Lung (tissue), 17 donors: ENCODE measurements at places on chromosomes 12 and 14.

DNA sequence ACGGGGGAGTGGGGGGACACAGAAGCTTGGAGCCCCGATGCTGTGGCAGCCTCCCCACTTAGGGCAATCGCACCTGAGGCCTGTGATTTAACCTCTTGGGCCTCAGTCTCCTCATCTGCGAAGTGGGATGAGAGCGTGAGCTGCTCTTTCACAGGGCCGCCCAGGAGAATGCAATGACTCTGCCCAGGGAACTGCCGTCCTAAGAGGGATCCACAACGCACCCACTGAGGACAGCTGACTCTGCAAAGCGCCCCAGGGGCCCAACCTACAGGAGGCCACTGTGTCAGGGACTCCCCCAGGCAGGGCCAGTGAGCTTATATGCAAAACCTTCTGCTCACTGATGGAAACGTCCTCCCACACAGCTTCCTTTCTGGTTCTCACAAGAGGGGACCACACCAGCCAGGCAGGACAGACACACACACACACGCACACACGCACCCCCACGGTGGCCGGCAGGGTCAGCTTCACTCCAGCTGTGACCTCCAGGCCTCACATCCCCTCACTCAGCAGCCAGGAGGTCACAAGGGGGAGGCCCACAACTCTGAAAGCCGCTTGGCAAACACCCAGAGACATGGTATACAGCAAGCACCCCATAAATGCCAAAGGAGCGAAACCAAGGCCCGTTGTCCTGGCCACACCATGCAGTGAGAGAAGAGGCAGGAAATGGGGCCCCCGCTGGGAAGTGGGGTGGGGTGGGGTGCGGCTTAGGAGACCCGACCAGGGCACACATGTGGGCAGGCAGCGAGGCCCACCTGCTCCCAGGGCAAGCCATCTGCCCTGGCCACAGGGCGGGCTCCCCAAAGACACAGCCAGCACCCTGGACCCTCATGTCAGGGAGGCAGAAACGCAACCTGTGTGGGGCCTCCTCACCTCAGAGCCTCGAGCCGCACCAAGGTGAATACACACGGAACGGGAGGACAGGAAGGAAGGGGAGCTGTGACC is 73.3 kb downstream of the NCOR2 start:
- DNase-seq: no peak

DNA sequence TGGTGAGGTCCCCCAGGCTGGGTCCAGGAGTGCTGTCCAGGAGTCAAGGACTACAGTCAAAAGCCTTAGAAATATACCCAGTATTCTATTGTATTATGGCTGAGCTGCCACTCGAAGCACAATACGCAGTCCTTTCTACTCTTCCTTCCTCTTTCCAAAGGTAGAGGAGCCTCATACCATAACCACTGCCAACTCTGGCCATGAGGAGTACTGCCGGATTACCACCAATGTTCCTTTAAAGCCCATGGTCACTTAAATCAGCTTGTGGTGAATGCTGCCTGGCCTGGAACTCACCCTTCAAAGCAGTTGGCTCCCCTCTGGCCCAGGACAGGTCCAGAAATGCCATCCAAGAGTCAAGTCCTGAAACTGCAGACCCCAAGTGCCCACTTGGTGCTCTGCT is 425.4 kb downstream of the SLC16A7 start:
- no peak for DNase-seq

GRCh38 chr12:1170411-1170810 is 179.4 kb downstream of the ERC1 start:
- no peak for DNase-seq

- DNase-seq: no peak
Measured at GRCh38 chr14:74500417-74501134, 7.0 kb downstream of the ISCA2 start.

DNA sequence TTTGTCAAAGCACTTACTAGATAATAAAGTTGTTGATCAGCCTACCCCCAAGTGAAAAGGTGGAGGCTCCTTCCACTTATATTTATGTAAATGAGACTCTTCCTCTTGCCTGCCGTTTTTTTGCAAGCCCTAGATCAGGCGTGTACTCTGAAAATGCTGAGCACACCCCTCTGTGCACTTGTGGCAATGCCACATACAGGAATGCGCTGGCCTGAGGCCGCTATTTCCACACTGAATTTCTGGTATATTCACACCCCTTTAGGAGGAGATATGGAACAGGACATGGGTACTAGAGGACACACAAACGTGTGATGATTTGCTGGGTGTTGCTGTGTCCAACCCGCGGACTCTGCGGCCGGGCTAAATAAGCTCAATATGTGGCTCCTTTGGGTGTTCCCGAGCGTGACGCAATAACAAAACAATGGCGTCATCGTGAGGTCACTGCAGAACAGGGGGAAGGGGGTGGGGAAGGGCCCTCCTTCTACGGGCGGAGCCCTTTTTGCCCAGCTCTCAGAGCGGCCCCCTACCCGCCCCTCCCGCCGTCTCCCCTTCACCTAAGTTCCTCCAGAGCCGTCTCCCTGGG is 554 bp upstream of the TSPAN31 start:
- no peak for DNase-seq

- no peak for DNase-seq
Measured at GRCh38 chr12:62694632-62695031, 228.0 kb downstream of the MON2 start.
